Activated CD4-positive, alpha-beta T cell treated with anti-CD3 and anti-CD28 coated beads, Interleukin-2, amount 50 U/mL, for 48 hours (primary cell): ENCODE measurements at places on chromosomes 16 and 17.
A peak's percentile ranks its signal among the peaks of the same experiment; 100 is the strongest.

DNA sequence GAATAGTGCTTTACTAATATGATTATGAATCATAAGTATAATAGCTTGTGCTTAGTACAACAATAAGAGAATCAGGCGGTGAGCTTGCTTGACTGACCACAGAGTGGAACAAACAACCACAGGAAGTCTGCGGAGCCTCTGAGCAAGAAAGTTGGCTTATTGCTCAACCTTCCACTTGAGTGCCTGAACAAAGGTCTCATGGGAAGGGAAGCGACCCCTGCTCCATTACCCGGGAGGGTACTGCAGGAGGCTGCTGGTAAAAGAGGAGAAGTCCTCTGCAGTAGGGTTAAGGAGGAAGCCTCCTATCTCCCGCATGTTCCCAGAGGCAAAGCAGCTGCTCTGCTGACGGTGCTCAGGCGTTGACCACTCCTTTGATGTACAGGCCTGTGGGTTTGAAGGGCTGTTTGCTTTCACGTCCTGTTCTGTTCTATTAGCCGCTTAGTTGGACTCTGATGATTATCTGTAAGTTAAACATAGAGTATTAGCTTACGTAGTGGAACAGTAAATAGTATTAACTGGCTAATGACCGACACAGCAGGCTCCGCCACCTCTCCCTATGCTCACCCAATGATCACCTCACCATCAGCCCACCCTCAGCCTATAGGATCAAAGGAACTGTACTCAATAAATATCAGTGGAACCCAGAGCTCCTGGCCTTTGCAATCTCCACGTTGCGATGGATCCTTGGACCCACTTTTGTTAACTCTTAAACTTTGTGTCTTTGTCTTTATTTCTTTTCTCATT, 17.5 kb downstream of the ALOX15B start:
- DNase-seq = no peak

DNA sequence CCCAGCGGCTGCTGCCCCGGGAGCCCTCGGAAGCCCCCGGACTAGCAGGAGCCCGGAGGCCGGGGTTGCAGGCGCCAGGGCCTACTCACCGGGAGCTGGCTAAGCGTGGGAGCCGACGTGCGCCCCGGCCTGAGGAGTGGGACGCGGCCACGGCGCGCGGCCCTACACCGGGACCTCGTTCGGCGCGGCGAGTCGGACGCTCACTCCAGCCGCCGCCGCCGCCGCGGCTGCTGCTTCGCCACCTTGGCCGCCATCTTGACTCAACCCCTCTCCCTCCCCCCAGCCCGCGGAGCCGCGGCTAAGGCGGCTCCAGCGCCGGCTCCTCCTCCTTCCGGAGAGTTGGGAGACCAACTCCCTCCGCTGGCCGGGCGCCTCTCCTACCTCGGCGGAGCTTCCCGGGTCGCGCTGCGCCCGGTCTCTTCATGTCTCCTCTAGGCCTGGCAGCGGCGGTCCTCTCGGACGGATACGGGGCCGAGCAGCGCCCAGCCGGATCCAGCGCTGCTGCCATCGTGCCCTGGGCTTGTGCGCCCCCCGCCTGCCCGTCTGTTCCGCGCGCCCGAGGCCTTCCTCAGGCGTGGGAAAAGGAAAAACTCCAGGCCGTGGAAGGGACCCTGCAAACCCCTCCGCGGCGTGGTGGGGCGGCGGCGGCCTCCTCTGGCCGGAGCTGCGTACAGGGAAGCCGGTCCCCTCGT, at the start of gene NCOR1:
Gene NCOR1 (minus strand): TSS at position 262 of the 692 bp plus-strand sequence. CDS start 20,965 bp downstream, outside the sequence.
- peak; percentile 91 for DNase-seq

DNA sequence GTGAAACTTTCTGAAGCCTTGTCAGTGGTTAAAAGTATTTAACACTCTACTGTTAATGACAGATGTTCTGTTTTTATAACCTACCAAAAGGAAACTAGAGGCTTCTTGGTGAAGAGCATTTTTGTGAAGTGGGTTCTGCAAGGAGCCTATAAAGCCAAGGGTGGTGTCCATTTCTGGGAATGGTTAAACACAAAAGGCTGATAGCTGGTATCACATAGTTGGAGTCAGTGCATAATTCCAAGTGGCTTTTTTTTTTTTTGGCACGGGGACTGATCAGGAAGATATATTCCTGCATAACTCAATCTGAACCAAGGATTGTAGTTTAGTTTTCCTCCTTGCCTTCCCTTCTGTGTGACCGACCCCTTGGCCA, 27.6 kb upstream of the KPNB1 start:
- DNase-seq = no peak

DNA sequence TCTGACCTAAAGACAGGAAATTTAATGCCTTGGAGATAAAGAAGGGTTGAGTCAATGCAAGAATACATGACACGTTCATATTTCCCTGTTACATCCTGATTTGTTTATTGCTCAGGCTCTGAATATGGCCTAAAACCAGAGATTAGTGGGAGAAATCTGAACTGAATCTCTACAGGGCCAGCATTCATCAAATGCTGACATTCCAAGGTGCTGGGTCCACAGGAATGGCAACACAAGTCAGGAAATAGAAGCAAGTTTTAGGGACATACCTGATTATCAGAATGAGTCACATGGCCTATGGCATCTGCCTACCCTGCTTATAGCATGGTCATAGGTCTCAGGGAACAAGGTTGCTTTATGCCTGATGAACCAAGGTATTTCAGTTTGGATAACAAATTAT, 117.4 kb upstream of the CES5A start:
- no peak for DNase-seq

GRCh38 chr16:84839956-84840355, 20.2 kb downstream of the CRISPLD2 start:
- DNase-seq = no peak

- DNase-seq = no peak
Observed at GRCh38 chr16:89108416-89108815, 14.8 kb downstream of the ACSF3 start.

GRCh38 chr17:4872786-4873185, 26.6 kb upstream of the C17orf107 start:
- DNase-seq = no peak
